ENCODE measurements at places on chromosomes 12 and 14.

GRCh38 chr12:50104417-50105366, 884 bp downstream of the GPD1 start:
- DNase-seq = no peak

- no peak for DNase-seq
These were observed 206.4 kb upstream of the ALG10B start for GRCh38 chr12:38110026-38110699.

GRCh38 chr14:38042322-38042721, 165.4 kb upstream of the SSTR1 start:
- no peak for DNase-seq

- DNase-seq = no peak
These were observed 3.5 kb downstream of the IFI27 start for GRCh38 chr14:94113908-94114588.

DNA sequence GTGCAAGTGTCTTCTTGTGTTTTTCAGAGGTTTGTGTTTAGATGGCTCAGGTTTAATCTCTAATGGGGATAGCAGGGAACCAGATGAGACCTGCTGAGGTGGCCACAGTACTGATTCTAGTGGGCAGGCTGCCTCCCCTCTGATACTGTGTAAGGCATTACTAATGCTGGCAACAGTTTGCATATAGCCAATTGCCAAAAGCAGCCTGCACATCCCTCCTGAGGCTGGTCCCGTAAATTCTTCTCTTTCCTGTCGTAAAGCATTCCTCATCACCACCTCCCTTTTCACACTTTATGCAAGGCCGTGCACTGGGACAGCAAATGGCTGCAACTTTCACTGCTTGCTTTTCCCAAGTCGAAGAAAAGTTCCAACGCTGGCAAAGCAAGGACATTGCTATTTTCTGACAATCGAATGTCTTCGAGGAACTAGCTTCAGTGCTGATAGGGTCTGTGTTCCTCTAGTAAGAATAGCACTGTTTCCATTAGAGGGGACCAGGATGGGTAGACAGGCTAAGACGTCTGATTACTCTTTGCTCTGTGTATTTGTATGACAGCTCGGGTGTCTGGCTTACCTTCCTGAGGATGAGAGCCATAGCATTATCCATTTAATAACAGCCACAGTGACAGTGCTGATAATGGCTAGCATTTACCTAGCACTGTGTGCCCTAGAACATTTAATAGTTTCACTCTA, 178.2 kb upstream of the HIF1A start:
- DNase-seq = no peak
